Lower lobe of right lung (tissue), 2 donors: ENCODE measurements at places on chromosomes 5 and 9. TPM values are rescaled to one million over a fixed set of nuclear protein-coding genes. Genes with fewer than 3 reads are reported as not detected.

DNA sequence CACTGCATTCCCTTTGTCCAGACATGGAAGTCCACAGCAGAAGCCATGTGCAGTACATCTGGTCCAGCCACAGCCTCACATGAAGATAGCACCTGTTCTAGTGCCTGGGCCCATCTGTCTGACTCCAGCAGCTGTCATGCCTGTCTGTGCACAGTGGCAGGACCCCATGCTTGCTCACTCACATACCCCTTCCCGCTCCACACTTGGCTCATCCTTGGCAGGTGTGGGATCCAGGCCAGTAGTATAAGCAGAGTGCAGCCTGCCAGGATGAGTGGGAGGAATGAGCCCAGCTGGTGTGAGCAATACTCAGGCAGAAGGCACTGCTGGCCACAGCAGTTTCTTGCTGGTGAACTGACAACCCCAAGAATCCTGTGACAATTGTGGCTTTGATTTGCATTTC lies 168.0 kb downstream of the PRDM9 start:
- no peak for DNase-seq

GRCh38 chr9:112380102-112380824 lies at the start of gene HSDL2:
Gene HSDL2 (plus strand): TSS chr9:112380108. CDS start chr9:112380164, 56 bp downstream.
- DNase-seq = no peak

GRCh38 chr9:109780453-109781033 lies 545 bp downstream of the PALM2AKAP2 start:
- DNase-seq = no peak

DNA sequence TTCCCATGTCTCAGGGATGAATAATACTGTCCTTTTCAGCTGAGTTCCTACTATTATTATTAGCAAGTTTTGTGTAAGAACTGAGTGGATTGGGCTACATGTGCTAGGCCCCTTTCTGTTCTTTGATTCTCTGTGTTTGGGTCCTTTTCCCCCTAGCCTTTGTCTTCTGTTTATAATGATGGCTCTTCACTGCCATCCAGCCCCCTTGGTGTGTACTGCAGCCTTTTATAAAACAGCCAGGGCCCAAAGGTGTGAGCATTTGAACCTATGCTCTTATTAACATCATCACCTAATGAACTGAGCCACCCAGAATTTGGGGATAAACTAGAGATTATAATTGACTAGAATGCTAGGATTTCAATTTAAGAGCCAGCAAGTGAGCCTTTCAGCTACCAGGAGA lies 52.6 kb downstream of the PLAC8L1 start:
- no peak for DNase-seq

GRCh38 chr5:23352446-23352845 lies 155.0 kb upstream of the PRDM9 start:
- no peak for DNase-seq

DNA sequence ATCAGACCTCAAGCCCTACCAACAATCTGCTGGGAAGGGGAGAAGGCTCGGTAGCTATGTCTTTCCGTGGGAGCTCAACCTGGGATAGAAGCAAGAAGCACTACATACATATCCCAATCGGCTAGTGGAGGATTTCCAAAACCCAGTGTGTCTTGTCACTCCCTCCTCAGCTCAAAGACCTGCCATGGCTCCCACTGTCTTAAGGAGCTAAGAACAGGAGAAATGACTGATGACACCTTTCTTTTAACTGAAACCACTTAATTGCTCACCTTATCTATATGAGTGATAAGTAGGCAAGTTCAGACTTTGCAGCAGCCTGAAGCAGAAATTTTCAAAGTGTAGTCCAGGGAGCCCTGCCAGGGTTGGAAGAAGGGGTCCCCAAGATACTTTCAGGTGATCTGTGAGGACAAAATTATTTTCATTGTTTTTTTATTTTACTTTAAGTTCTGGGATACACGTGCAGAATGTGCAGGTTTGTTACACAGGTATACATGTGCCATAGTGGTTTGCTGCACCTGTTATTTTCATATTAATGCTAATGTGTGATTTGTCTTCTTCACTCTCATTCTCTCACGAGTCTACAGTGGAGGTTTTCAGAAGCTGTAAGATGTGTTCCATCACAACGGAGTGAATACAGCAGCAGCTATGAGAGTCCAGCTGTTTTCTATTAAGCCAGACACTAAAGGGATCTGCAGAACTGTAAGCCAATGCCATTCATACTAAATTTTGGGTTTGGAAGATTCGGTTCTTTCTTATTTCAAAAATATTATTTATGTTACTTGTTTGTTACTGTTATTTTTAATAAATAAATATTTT lies 41.4 kb downstream of the PAX5 start:
- no peak for DNase-seq

DNA sequence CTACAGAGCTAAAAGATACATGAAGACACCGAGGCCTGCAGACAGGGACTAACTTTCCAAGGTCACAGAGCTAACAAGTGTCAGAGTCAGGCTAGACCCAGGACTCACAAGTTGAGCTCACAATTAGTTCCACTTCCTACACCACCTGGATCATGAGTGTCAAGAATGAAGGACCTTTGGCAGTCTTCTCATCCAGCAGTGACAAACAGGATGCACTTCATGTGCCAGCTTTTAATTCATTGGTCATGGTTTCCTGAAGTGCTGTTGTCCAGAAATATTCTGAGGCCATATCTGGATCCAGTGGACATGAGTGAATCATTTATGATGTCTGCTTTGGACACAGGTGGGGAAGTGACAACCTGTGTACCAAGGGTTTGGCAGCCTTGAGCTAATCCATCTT lies 77.4 kb downstream of the KCNIP1 start:
- no peak for DNase-seq

DNA sequence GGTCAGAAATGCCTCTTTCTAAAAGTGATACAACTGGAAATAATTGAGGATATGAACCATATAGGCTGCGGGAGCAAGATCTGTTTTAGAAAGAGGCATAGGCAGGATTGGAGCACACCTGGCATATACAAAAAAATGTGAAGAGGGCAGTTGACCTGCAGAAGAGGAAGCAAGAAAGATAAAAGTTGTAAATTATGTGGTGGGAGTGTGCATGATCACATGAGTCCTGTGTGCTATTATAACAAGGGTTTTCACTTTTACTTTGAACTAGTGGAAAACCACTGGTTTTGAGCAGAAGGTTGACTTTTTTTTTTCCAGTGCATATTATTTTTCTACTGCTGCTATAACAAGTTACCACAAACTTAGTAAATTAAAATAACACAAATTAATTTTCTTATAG lies 489.3 kb downstream of the ANXA1 start:
- no peak for DNase-seq

GRCh38 chr5:130425424-130425823 lies 521.2 kb downstream of the CHSY3 start:
- no peak for DNase-seq

- no peak for DNase-seq
These were observed 236.5 kb downstream of the DRD1 start for GRCh38 chr5:175207321-175208040.

DNA sequence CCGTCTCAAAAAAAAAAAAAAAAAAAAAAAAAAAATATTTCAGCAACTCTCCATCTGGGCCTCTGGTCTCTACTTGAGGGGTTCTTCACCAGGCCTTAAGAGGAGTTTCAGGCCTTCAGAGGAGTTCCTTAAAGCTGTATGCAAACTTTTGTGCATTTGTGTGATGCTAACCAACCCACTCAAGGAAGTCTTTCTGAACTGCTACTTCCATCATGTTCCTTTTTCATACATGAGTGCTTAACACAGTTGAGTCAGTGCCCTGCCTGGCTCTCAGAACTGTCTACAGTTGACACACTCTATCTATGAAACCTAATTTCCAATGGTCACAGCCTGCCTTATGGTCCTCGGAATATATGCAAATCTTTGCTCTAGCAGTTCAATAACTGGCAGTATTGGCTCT lies 146.5 kb downstream of the MEF2C start:
- no peak for DNase-seq

DNA sequence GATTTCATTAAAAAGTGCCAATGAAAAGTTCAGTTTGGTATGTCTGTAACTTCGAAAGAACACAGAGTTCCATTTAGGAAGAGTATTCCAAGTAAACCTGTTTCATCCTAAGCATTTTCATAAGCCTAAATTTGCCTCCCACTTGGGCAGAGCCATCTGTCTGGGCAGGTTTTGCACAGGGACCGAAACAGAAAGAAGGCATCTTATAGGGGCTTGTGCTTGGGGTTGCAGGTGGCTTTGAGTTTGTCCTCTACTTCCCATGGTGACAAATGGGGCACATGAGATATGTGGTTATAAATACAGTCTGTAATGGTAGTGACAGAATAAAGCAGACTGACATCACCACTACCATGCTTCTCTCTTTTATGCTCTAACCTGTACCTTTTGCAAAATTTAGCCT lies 63.7 kb downstream of the MCTP1 start:
- DNase-seq = no peak

DNA sequence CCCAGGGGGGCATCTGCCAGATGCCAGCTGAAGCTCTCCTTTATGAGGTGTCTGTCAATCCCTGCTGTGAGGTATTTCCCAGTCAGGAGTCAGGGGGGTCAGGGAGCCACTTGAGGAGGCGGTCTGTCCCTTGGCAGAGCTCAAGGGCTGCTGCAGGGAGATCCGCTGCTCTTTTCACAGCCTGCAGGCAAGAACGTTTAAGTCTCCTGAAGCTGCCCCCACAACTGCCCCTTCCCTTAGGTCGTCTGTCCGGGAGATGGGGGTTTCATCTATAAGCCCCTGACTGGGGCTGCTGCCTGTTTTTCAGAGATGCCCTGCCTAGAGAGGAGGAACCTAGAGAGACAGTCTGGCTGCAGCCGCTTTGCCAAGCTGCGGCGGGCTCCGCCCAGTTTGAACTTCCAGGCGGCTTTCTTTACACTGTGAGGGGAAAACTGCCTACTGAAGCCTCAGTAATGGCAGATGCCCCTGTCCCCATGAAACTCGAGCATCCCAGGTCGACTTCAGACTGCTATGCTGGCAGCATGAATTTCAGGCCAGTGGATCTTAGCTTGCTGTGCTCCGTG lies 148.3 kb downstream of the RPS23 start:
- DNase-seq = no peak

DNA sequence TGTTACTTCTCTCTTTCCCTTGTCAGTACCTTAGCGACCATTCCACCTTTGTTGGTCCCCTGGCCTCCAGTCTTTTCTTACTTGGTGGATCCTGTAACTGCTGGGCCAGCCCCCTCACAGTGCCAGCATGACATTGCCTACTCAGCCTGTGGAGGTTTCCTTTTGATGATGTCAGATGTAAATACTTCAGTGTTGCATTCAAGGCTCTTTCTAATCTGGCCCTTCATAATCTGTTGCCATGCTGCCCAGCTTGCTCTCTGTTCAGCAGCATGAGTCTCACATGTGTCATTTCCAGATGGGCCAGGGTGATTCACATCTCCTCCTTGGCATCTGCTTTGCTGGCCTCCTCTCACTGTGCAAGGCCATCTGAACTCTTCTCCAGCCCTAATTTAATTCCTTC lies 57.1 kb downstream of the MAST4 start:
- DNase-seq = no peak

DNA sequence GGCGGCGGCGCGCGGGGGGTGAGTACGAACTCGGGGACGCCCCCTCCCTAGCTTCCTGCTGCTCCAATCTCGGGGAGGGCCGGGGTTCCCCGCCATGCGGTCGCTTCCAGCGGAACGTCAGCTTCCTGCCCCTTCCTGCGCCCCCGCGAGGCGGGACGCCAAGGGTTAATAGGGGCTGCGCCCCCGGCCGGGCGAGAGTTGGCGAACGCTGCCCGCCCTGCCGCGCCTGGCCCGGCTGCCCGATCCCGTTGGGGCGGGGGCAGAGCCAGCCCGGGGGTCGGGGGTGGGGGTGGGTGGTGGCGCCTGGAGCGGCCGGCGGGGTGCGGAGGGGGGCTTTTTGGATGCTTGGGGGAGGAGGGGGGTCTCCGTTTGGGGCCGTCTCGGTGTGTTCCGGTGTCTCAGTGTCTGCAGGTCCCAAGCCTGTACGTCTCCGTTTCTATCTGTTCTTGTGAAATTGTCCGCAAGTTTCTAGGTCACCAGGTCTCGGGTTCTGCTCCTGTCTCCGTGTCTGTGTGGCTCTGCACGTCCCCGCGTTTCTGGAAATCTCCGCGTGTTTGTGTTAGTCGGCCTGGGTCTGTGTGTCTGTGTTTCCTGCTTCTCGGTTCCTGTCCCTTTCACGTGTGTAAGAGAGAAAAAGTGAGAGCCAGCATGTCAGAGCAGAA lies 789 bp downstream of the COL27A1 start:
- no peak for DNase-seq

- DNase-seq = no peak
These were observed 271.8 kb downstream of the NNT start for GRCh38 chr5:43874772-43875171.

- no peak for DNase-seq
These were observed 74.0 kb downstream of the GCNT4 start for GRCh38 chr5:74978345-74978744.

DNA sequence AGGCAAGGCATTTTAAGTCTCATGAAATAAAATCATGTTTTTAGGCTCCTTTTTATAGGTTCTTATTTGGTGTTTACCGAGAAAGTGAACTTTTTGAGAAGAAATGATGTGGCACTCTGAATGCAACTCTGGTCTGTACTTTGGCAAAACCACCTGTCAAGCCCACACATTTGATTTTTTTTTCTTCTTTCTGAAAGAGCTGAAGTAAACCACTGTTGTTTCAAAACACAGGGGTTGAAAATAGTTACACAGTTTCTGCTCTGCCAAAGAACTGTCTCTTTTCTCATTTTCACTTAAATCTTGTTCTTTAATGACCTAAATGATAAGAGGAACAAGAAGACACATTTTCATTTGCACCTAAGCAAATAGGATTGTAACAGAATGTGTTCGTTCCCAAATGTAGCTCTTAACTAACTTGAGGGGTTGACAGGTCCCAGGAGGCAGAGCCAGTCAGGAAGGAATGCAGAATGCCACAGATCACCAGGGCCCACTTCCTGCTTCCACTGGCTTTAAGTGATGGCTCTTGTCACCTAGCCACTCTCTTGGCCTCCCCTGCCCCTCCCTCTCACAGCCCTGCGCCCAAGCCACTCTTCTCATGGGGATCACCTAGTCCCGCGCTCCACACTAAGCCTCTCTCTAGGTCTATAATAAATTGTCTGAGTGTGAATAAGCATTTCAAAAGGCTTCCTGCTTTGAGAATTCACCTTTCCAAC lies 47.3 kb downstream of the MED27 start:
- peak; percentile 51 for DNase-seq

- DNase-seq = no peak
These were observed 94.2 kb upstream of the APC start for GRCh38 chr5:112643339-112643971.

DNA sequence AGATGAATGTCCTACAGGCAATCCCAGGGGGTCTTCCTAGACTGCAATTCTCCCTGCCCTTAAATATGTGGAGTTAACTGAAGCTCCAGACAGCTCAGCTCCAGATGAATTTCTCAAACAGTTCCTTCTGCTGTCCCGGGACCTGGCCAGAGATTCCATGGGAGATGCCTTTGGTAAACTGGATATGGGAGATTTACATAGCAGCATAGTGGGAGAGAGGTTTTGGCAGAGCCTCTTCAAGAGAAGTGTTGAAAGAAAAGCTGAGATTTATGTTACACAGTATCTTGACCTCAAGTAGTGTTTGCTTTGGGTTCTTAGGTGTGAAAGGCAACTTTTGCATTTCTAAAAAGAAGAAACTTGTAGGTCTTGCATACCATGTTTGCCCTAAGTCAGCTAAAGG lies 364.9 kb downstream of the ARRDC3 start:
- no peak for DNase-seq

TMOD1 gene
- total RNA-seq = 7.9 TPM

CCNI2 gene
- total RNA-seq = 1.1 TPM

ADGRV1 gene
- total RNA-seq = 49.7 TPM

HEMGN gene
- 0.56 TPM for total RNA-seq

C6 gene
- 9.8 TPM for total RNA-seq
